ENCODE measurements at places on chromosomes 16 and 17.

- no peak for DNase-seq
Observed at GRCh38 chr16:71198408-71198807, 32.1 kb downstream of the HYDIN start.

DNA sequence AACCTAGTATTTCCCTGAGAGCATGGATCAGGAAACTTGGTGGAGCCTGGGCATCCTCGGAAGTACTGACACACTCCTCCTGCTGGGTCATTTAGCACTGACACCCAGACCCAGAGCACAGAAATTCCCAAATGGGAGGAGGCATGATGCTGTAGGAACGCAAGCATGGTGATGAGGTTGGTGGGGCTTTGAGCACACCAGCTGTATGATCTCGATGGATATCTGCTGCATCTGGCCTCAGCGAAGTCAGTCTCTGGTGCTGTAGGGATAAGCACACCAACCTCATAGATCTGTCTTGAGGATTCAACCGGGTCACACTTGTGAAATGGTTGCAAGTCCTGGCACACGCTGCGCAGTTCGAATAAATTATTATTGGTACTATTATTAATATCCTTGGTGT is 52.5 kb downstream of the SHISA6 start:
- DNase-seq: no peak

DNA sequence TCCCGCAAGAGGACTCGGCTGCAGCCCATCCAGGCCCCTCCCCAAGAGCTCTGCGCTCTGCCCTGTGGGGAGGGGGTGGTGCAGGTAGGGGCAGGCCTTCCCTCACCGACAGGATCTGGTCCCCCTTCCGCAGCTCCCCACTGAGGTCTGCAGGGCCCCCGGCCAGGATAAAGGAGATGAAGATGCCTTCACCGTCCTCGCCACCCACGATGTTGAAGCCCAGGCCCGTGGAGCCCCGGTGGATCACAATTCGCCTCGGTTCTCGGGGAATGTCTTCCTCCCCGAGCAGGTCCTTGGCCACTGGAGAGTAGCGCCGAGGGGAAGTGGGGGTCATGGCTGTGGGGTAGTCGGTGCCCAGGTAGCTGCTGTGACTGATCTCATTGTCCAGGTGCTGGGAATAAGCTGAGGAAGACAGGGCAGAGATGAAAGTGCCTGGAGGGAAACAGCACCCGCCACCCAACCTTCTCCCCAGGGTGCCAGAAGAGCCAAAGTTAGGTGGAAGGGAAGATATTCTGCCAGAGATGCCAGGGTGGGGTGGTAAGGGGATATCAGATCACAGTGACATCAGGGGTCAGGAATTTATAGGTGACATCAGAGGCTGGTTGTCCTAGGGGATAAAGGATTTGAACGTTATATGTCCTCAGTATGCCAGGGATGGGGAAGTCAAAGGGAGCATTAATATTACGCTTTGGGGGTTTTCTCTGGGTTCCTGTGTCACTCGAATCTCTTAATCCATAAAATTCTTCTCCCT is 17.7 kb upstream of the ASGR1 start:
- no peak for DNase-seq

- DNase-seq: no peak
Observed at GRCh38 chr16:86716649-86717048, 138.3 kb downstream of the FOXL1 start.

GRCh38 chr17:32256012-32256700 is 9.5 kb upstream of the RHBDL3 start:
- peak; percentile 25 for DNase-seq

Measured in NCI-H82 (cell line).